Mononuclear cell (primary cell): ENCODE measurements at places on chromosomes 16 and 17. TPM values are rescaled to one million over a fixed set of nuclear protein-coding genes. Genes with fewer than 3 reads are reported as not detected.

CCL1 gene
- total RNA-seq = not detected

CCL17 gene
- total RNA-seq = not detected

HS3ST4 gene
- total RNA-seq = not detected

SLFN14 gene
- total RNA-seq = 3.8 TPM

CNTNAP1 gene
- 0.84 TPM for total RNA-seq

ARHGAP44 gene
- total RNA-seq = not detected

NPIPB9 gene
- 15.5 TPM for total RNA-seq

TP53TG3 gene
- not detected for total RNA-seq

MT1M gene
- total RNA-seq = not detected

ABCC6 gene
- 0.63 TPM for total RNA-seq

MYH3 gene
- 2.3 TPM for total RNA-seq

ADAP2 gene
- 20.8 TPM for total RNA-seq

HIC1 gene
- 16.4 TPM for total RNA-seq

ANKRD40CL gene
- total RNA-seq = 0.21 TPM

CACNG5 gene
- not detected for total RNA-seq

PPP1R27 gene
- not detected for total RNA-seq

ZFHX3 gene
- 2.6 TPM for total RNA-seq

ARL6IP1 gene
- 255 TPM for total RNA-seq

KRTAP9-2 gene
- total RNA-seq = not detected

KRT32 gene
- total RNA-seq = not detected

NPIPB2 gene
- total RNA-seq = 6.0 TPM

KRT12 gene
- not detected for total RNA-seq

GPR179 gene
- total RNA-seq = 0.10 TPM

CD79B gene
- total RNA-seq = 26.0 TPM

EVI2A gene
- 156 TPM for total RNA-seq

ZSCAN10 gene
- under 0.01 TPM for total RNA-seq

KLHL10 gene
- not detected for total RNA-seq

ZNF18 gene
- total RNA-seq = 16.8 TPM

IGSF6 gene
- 13.9 TPM for total RNA-seq

PLEKHH3 gene
- 0.52 TPM for total RNA-seq

SLC35G6 gene
- total RNA-seq = not detected

ICAM2 gene
- 40.1 TPM for total RNA-seq

NAE1 gene
- 76.7 TPM for total RNA-seq

CA5A gene
- under 0.01 TPM for total RNA-seq

CD300LG gene
- total RNA-seq = not detected

TMEM204 gene
- total RNA-seq = 12.6 TPM

KRT15 gene
- not detected for total RNA-seq

TPSB2 gene
- not detected for total RNA-seq

GDE1 gene
- 53.1 TPM for total RNA-seq

MGRN1 gene
- total RNA-seq = 40.8 TPM

C16orf74 gene
- 4.3 TPM for total RNA-seq

HOXB4 gene
- 0.31 TPM for total RNA-seq

NHERF2 gene
- 0.84 TPM for total RNA-seq

C1QTNF8 gene
- not detected for total RNA-seq

LHX1 gene
- total RNA-seq = not detected

TBC1D3G gene
- not detected for total RNA-seq
